Esophagus muscularis mucosa (tissue), 4 donors: ENCODE measurements at places on chromosomes 5 and 9. TPM values are rescaled to one million over a fixed set of nuclear protein-coding genes. Genes with fewer than 3 reads are reported as not detected.

The IFNA13 gene
- not detected for total RNA-seq

DNA sequence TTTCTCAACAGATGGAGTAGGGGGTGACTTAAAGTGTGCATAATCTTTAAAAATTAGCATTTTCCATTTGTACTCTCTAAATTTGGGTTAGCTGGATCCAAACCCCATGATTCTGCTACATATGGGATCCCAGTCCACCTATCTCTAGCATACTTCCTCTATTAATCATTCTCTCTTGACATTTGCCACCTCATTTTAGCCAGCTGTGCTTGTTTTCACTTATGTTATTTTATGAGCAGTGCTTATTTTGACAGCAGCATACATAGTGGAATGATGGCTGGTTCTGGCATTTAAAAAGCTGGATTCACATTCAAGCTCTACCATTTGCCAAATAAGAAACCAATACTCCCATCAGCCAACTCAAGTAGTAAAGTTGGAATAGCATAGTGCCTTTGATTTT, 22.5 kb upstream of the SNX18 start:
- no peak for DNase-seq

GRCh38 chr9:17060450-17060849, 74.4 kb upstream of the CNTLN start:
- DNase-seq, result no peak

DNA sequence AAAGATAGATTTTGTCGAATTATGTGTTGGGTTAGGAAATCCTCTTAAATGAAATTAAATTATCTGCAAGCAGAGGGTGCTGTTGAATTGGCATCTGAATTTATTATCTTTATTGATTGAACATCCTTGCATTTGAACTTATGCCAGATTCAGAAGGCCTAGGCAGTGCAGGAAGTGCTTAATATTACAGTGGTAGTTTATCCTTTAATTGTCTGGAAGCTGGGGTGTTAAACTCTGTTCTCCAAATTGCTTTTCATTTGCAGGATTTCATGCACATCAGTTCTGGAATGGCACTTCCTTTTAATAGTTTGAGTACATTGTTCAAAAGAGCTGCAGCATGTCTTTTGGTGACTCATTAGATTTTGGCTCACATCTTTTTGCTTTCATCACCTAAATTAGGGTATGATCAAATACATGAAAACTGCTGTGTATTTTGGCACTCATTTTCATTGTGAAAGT, 186.3 kb downstream of the KDM4C start:
- no peak for DNase-seq

DNA sequence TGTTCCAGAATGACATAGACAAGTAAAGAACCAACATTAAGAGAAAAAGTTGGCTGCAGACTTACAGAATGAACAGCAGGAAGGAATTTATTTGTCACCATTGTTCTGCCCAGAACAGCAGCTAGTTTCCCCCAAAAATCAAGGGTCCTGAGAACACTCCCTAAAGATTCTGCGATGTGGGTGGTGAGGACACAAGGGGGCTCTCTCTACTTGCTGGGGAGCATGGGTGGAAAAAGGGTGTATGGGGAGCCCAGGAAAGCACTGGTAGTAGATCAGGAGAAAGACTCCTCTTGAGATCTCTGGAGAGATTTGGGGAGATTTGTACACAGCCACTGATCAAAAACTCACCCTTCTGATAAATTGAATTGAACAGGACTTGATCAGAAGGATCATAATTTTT, 316.5 kb downstream of the KCTD16 start:
- no peak for DNase-seq

The PCDHB16 gene
- total RNA-seq, result 3.6 TPM

The FAM221B gene
- total RNA-seq, result not detected

The SHISAL2B gene
- total RNA-seq, result not detected

- DNase-seq, result peak; percentile 91
Observed at GRCh38 chr9:114989600-114990410, 59.4 kb upstream of the TNFSF8 start.

DNA sequence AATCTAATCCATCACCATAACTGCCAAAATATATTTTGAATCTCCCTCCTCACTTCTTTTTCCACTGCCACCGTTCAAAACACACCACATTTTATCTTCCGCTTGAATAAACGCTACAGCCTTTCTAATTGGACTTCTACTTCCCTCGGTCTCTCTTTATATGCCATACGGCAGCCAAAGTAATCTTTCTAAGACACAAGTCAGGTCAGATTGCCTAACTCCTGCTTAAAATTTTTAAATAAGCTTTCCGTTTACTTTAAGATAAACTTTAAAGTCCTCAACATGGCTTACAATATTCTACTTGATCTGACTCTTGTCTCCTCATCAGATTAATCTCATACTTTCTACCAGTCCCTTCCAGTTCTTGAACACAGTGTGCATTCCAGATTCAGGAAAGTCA, 9.7 kb downstream of the AFF4 start:
- DNase-seq, result no peak

GRCh38 chr5:6395621-6396020, 17.3 kb upstream of the MED10 start:
- no peak for DNase-seq

GRCh38 chr9:127113191-127113972, 9.1 kb downstream of the ANGPTL2 start:
- DNase-seq, result no peak

GRCh38 chr5:32285510-32286138, 27.1 kb downstream of the MTMR12 start:
- DNase-seq, result no peak

- DNase-seq, result no peak
Observed at GRCh38 chr5:83922699-83923098, 202.0 kb upstream of the HAPLN1 start.

- no peak for DNase-seq
Observed at GRCh38 chr9:72478966-72479365, 42.4 kb upstream of the TMC1 start.

The MCC gene
- 24.8 TPM for total RNA-seq

DNA sequence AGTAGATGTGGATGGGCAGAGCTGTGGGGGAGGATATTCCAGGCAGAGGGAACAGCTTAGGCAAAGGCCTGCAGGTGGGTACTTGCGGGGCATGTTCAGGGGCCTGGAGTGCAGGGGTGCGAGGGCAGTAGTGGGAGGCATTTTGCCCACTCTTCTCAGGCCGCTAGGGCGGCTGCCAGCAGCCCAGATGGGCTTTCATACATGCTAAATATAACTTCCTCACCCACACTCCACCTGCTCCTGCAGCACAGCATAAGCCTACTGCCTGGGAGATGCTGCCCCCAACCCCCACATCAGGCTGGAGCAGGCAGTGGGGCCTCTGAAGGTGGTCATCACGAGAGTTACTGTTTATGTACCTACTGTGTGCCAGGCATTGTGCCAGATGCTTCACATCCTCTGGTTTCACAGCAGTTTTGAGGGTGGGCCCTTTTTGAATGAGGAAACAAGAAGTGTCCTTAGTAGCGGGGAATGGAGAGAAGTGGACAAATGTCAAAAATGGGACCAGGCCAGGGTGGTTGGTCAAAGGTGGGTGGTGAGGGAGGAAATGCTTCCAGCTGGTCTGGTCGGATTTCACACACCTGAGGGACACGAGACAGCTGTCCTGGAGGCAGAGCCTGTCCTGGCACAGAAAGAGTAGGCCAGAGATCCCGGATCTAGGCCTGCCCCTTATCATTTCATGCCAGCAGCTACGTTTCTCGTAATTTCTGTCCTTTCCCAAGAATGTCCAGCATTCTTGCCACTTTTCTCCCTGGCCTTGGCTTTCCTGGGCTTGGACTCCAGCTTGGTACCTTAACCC, 12.1 kb downstream of the RGS14 start:
- DNase-seq, result no peak

DNA sequence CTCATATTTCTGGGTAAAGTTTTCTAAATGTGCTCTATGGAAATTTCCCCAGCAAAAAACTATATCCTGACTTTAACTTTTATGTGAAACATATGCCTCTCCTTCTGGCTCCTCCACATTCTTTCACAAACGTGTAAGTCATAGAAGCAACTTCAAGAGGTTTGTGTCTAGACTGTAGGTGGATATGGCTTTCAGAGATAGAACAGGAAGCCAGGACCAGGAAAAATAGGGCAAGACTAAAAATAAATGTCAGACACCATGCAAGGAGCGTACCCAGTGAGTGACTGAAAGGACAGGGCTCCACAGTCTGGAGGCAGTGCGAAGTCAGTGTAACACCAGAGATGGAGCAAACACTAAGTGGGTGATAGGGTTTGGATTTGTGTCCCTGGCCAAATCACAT, 240.7 kb downstream of the COX7C start:
- DNase-seq, result no peak

DNA sequence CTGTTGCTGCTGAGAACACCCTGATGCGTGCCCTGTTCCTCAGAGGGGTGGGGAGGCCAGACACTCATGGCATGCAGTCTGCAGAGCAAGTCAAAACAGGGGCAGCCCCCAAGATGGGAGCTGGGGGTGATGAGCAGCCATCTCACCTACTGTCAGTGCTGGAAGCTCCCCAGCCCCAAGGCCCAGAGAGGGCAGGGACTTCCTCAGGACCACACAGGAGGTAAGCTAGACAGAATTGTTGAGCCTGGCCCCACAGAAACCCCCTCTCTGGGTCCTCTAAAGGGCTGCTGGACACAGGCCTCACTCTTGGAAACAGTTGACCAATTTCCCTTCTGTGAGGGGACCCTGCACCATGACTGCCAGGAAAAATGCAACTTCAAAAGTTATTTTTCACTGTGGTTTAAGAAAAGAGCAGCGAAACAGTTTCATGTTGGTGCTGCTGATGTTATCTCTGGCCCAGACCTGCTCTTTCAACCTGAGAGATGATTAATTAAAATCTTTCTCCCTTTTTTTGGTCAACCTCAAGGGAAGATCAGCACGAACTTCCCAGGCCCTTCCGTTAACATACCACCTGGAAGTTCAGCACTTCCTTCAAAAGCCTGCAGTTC, 9.6 kb downstream of the CSF2 start:
- no peak for DNase-seq

The OR1K1 gene
- total RNA-seq, result not detected

- DNase-seq, result no peak
Observed at GRCh38 chr9:101427957-101428655, 7.5 kb downstream of the ALDOB start.
